Lung (tissue), 17 donors: ENCODE measurements at places on chromosomes 11 and 22. TPM values are rescaled to one million over a fixed set of nuclear protein-coding genes. Genes with fewer than 3 reads are reported as not detected.
A peak's percentile ranks its signal among the peaks of the same experiment; 100 is the strongest.

DNA sequence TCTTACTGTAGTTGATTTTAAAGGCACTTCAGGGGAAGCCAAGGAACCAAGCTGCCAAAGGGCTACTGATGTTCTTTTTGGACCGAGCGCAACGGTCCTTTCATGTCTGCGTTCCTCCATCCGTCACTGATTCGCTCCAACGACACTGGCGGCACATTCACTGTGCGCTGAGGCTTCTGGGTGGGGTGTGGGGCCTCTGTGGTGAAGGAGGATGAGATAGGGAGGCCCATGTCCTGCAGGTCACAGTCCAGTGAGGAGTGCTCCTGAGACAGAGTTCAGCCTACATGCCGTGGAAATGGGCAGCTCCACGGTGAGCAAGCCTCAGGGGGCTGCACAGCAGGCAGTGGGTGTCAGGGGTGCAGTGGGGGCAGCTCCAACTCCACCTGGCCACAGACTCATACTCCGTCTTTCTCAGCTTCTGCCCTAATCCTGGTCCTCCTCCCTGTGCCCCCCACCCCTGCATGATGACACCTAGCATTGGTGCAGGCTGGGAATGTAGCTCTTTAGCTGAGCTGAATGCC, 87.8 kb upstream of the SHANK2 start:
- DNase-seq = peak; percentile 13
- no peaks in the 10 kb centered on the region for H3K4me1 ChIP-seq
- H3K4me3 ChIP-seq = no peak overlapping the region
- H3K27ac ChIP-seq = no peak overlapping the region

DNA sequence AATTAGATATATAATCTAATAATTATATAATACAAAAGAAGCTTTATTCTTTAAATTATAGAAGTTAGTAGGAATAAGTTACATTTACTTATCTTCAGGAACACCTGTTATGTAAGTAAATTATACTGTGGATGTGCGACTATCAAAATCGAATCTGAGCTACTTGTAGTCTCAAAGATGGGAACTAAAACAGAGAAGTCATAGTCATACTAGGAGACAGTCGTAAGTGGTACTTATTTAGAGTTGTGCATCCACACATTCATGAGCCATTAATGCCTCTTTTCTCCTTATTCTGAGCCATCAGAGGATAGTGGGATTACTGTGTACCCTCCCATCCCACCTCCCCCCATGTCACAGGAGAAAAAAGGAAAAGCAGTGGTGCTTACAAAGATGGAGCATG, 114.4 kb downstream of the CADM1 start:
- no peak overlapping the region for H3K27ac ChIP-seq
- H3K36me3 ChIP-seq = no peaks in the 10 kb centered on the region
- H3K4me1 ChIP-seq = no peaks in the 10 kb centered on the region

GRCh38 chr11:66856496-66857233, at the start of gene LRFN4:
Gene LRFN4 (plus strand): TSS chr11:66857064. CDS start chr11:66857745, 681 bp downstream.
- H3K4me1 ChIP-seq = peaks cover 3% of the 10 kb centered on the region
- H3K27me3 ChIP-seq = no peaks in the 10 kb centered on the region
- peak within 1 kb of the TSS; percentile 65 for H3K4me3 ChIP-seq
- H3K36me3 ChIP-seq = peaks cover 11% of the 10 kb centered on the region
- DNase-seq = peak; percentile 31

DNA sequence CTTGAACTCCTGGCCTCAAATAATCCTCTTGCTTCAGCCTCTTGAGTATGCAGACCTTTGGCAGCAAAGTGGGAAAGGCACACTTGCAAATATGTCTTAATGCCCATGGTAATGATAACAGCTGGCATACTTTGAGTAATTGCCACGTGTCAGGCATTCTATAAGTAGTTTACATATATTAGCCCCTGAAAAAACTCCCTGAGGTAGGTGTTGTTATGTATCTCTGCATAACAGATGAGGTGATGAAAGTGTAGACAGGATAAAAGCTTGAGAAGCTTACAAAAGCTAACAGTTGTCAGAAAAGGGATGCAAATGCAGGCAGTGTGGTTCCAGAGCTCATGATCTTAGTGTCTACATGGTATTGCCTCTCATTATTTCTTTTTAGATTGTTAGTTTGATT, 291.1 kb upstream of the C11orf87 start:
- H3K4me1 ChIP-seq = no peaks in the 10 kb centered on the region
- H3K27ac ChIP-seq = no peak overlapping the region
- no peak for DNase-seq
- H3K36me3 ChIP-seq = no peaks in the 10 kb centered on the region
- no peaks in the 10 kb centered on the region for H3K27me3 ChIP-seq

- H3K36me3 ChIP-seq = peaks cover 13% of the 10 kb centered on the region
- H3K4me1 ChIP-seq = peaks cover 7% of the 10 kb centered on the region
- peak overlapping the region; percentile 92 for H3K4me3 ChIP-seq
- H3K27ac ChIP-seq = peak overlapping the region; percentile 17
- no peaks in the 10 kb centered on the region for H3K27me3 ChIP-seq
- no peak for DNase-seq
Observed at GRCh38 chr11:6682591-6682935, 577 bp downstream of the MRPL17 start.

GRCh38 chr11:21505070-21505469, 687.8 kb upstream of the ANO5 start:
- H3K36me3 ChIP-seq = no peaks in the 10 kb centered on the region
- no peak overlapping the region for H3K4me3 ChIP-seq
- H3K4me1 ChIP-seq = no peaks in the 10 kb centered on the region
- no peak overlapping the region for H3K27ac ChIP-seq
- no peaks in the 10 kb centered on the region for H3K27me3 ChIP-seq
- DNase-seq = no peak

DNA sequence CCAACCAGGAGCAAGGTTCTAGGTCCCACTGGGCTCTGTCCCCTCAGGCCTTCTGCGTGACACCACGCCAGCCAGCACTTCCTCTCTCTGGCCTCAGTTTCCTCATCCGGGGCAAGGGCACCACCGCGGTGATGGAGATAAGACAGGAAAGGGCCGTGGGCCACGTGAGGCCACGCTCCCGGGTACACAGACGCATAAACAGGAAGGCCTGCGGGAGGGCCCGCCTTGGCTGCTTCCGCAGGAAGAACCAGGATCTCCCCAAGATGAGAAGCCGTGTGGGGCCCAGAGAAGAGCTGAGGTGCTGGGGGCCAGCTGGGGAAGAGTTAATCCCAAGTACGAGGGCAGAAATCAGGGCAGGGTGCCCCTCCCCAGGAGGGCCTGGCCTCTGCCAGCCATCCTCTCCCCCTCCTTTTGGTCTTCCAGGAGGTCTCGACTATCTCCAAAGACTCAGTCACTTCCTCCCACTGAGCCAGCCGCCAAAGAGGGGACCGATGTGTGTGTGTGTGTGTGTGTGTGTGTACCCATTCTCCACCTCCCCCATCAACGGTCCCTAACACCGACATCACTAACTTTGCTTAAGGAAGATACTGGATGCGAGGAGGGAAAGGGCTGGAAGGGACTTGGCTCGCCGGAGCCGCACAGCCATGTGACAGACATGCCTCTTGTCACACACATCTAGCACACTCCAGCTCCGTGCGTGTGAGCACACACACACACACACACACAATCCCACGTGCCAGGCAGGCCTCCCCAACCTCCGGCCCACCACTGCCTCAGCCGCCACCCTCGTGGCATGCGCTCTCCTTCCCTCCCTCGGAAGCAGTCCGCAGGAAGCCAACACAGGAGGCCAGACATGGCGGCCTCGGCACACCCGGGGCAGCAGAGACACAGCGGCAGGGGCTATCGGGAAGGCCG, 1.4 kb downstream of the MFNG start:
- peak overlapping the region; percentile 74 for H3K27ac ChIP-seq
- no peak for DNase-seq
- H3K27me3 ChIP-seq = no peaks in the 10 kb centered on the region
- no peaks in the 10 kb centered on the region for H3K4me1 ChIP-seq
- H3K4me3 ChIP-seq = peak overlapping the region; percentile 40

DNA sequence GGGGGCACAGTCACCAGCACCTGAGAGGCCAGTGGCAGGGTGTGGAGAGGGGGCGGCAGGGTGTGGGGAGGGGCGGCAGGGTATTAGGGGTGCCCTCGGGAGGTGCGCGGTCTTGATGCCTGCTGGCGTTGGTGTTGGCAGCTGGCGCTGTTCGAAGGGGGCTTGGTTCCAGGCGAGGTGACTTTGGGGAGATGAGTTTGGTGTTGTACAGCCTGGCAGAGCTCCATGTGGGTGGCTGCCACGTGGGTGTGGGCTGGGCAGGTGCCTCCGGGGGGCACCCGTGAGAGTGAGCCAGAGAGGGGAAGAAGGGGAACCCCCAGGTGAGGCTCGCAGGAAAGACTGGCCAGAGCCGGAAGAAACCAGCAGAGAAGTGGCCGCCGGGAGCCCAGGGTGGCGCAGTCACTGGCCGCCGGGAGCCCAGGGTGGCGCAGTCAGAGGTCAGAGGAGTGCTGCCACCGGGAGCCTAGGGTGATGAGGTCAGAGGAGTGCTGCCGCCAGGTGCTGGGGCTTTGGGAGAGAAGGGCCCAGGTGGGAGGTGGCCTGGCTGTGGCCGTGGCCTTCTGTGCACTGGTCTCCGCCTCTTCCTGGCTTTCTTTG, 44.7 kb downstream of the MUC6 start:
- no peak overlapping the region for H3K27ac ChIP-seq
- H3K27me3 ChIP-seq = no peaks in the 10 kb centered on the region
- peaks cover 18% of the 10 kb centered on the region for H3K36me3 ChIP-seq
- H3K4me3 ChIP-seq = no peak overlapping the region
- no peak for DNase-seq
- H3K4me1 ChIP-seq = no peaks in the 10 kb centered on the region

DNA sequence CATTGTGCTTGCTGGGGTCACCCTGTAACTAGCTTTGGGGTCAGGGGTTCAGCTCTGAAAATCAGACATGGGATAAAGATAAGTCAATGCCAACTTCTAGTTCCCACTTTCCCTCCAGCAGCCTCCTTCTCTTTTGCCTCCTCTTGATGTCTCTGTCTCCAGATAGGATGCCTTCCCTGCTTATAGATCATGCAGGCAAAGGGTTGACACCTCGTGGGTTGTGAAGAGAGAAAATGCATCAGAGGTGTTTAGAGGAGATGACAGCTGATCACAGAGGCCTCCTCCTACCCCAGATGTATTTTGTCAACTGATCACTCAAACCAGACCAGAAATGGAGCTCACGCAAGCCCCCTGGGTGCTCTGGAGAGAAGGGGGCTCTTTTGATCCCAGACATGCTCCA, 337.8 kb downstream of the BUD13 start:
- no peak overlapping the region for H3K4me3 ChIP-seq
- H3K27me3 ChIP-seq = no peaks in the 10 kb centered on the region
- no peak for DNase-seq
- H3K36me3 ChIP-seq = no peaks in the 10 kb centered on the region
- no peak overlapping the region for H3K27ac ChIP-seq

- H3K4me1 ChIP-seq = no peaks in the 10 kb centered on the region
- no peaks in the 10 kb centered on the region for H3K27me3 ChIP-seq
- no peaks in the 10 kb centered on the region for H3K36me3 ChIP-seq
- H3K27ac ChIP-seq = no peak overlapping the region
- DNase-seq = peak; percentile 13
- H3K4me3 ChIP-seq = no peak overlapping the region
Observed at GRCh38 chr11:113043698-113044097, 82.5 kb downstream of the NCAM1 start.

GRCh38 chr11:130295657-130296056, 19.1 kb downstream of the ZBTB44 start:
- no peak for DNase-seq
- H3K27ac ChIP-seq = no peak overlapping the region
- H3K4me1 ChIP-seq = no peaks in the 10 kb centered on the region
- no peaks in the 10 kb centered on the region for H3K36me3 ChIP-seq

- peak within 1 kb of the TSS; percentile 53 for H3K4me3 ChIP-seq
- no peak within 1 kb of the TSS for H3K27ac ChIP-seq
- peaks cover 15% of the 10 kb centered on the region for H3K27me3 ChIP-seq
- H3K36me3 ChIP-seq = no peaks in the 10 kb centered on the region
Observed at GRCh38 chr11:32829680-32830412, at the start of gene PRRG4. Gene PRRG4 (plus strand): TSS chr11:32829927. CDS start chr11:32830530, 603 bp downstream.

DNA sequence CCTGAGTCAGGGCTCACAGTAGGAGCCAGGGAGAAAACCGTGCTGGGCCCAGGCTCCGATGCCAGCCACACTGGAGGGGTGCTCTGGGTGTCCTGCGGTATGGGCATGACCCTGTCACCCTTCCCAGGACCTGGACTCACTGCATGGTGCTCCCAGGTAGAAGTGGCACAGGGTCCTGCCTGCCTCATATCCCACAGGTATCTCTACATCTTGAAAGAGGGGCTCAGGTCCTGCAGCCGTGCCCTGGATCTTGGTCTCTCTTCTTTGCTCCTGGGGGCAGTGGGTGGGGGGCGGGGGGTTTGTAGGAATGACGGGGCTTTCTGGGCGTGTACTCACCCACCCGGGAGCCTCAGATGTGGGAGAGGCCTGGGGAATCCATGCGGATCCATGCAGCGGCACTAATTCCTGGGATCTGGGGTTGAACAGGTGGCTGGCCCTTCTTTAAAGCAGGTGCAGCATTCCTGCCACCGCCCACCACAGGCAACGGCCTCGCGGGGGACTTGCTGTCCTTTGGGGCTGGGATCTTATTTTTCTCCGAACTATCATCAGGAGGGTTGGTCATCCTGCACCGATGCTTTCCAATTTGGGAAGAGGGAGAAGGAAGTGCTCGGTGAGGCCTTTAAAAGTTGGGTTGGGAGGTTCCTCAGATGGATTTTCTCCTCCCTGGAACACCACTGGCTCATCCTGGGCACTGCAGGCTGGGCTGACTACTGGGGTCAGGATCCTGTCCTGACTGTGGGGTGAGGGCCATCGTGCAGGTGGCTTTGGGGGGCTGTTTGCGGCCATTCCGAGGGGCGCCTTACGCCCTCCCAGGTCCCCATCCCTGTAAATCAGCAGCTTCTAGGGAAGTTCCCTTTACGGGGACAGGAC, 886.4 kb downstream of the BRD1 start:
- H3K36me3 ChIP-seq = no peaks in the 10 kb centered on the region
- no peaks in the 10 kb centered on the region for H3K4me1 ChIP-seq
- H3K4me3 ChIP-seq = no peak overlapping the region
- H3K27ac ChIP-seq = no peak overlapping the region

GRCh38 chr11:108596701-108597100, 3.1 kb upstream of the EXPH5 start:
- no peak for DNase-seq
- H3K27me3 ChIP-seq = no peaks in the 10 kb centered on the region

Gene ANGPTL5
- 0.40 TPM for total RNA-seq

Gene ACTN3
- total RNA-seq = not detected

Gene SPON1
- 98.6 TPM for total RNA-seq

Gene CTTN
- total RNA-seq = 202 TPM

Gene RAB38
- 11.7 TPM for total RNA-seq

Gene A4GALT
- 8.6 TPM for total RNA-seq

Gene TUBA8
- total RNA-seq = 0.17 TPM

Gene SCGB2A2
- total RNA-seq = not detected
